Neuronal stem cell (in vitro differentiated cells): ENCODE measurements at places on chromosomes 5 and 9.

- DNase-seq = no peak
These were observed 89.5 kb upstream of the GRIA1 start for GRCh38 chr5:153400931-153401330.

DNA sequence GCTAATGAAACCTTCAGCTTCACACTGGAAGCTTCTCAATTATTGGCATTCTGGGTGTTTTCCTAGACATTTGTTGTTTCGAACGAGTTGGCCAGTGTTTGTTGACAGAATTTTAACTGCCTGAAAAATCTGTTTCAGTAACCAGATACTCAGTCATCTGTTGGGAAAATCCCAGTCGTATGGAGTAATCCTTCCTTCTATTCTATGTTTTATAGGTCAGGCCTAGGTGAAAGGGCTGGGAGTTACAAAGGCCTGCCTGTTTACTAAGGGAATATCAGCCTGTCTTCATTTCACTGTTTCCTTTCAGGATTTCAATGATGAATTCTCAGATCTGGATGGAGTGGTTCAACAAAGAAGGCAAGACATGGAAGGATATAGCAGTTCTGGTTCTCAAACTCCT lies 59.9 kb downstream of the GRAMD2B start:
- DNase-seq = no peak

DNA sequence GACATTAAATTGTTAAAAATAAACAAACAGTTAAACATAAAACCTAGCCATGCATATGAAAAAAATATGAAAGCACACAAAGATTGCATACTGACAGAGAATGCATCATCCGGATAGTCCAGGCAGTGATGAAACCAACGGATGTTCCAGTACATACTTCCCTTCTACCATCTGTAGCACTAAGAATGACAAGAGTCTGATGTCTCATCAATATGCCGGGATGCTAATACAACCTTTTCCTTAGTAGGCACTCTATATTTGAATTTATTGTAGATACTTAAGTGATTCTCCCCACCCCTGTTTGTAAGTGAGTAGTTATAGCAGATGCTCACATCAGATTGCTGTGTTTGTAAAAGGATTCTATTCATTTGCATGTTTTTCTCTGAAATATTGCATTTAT lies 571.2 kb upstream of the WWC1 start:
- no peak for DNase-seq

GRCh38 chr5:92850886-92851285 lies 730.1 kb downstream of the NR2F1-AS1 start:
- no peak for DNase-seq

DNA sequence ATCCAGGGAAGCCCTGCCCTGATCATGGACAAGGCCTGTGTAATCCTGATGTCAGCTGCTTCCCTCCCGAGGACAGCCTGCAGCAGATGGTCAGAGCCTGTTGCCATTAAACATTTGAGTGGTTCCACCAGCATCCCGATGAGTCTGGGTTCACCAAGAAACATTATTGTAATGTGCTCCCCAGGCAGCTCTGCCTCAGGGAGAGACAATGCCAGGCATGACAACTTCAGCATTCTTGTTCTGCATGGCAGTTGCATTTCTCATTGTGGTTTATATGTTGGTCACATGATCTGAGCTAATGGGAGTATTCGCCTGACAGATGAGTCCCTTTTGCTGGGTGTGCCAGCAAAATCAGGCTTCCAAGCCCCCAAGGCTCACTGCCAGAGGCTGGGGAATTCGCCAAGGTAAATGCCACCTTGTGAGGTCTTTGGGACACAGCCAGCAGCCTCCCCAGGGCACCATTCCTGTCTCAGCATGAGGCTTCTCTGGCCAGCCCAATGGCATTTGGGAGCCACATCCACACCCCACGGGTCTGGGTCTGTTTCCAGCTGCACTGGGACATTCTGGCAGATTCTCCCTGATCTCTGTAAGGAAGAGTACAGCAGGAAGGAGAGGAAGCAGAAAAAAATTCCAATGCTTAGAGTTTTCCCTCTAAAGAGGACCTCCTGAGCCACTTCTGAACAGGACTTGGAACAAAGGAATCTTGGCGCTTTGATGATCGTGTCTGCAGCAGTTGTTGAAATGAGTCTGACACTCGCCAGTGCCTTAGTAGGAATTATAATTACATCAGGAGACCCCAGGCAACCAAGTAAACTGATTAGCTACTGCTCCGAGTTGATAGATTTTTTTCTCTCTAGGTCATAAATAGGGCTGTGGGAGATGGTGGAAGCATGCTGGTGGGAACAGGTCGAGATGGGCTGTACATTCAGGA lies 18.7 kb downstream of the KCNIP1 start:
- no peak for DNase-seq

DNA sequence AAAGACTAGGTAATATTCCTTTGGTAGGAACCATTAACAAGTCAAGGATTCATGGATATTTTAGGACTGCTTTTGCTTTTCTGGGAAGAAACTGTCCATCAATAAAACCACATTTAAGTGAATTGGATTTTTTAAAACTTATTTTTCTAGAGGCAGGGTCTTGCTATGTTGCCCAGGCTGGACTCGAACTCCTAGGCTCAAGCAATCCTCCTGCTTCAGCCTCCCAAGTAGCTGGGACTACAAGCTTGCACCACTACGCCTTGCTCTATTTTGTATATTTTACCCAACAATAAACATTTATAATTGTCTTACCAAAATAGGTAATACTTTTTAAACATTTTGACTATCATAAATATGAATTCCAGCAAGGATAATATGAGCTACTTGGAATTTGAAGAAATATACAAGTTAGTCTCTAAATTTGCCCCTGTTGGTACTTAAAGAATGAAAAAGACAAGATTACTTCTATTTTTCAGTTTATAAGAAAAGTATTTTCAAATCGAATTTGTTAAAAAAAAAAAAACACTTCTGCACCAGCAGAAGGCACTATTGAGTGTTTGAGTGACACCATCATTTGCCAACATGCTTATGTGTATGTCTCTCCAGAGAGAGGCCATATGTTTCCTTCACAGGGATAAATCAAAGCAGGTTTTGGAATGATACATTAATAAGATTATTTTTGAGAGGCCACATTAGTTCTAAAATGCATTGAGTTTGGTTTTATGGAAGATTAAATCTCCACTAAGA lies 60.0 kb upstream of the CARTPT start:
- no peak for DNase-seq

DNA sequence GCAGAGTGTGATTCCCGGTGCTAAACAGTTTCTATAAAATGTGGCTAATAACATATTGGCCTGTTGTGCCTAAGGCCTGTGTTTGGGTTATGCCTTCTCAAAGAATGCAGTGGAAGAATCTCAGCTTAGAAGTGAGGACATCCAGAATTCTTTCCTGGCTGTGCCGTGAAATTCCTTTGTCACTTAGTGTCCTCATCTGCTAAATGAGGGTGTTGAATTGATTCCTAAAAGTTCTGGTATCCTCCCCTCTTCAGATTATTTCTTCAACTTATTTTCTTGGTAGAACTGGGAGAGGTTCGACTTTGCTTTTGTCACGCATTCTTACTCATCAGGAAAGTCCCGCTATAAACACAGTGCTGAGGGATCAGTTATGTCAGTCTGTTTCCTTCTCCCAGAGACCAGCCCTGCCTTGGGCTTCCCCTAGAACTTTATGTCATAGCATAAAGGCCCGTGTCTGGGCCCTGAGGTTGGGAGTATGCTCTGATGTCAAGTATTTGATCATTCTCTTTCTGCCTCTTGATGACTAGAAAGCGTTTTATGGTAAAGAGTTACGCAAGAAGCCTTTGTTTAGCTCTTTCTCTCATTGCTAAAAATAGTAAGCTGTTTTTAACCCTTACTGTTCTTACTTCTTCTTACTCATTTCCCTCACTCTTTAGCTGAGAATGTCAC lies 29.5 kb downstream of the MTAP start:
- no peak for DNase-seq

GRCh38 chr5:16043349-16043965 lies 136.1 kb downstream of the MARCHF11 start:
- DNase-seq = no peak

DNA sequence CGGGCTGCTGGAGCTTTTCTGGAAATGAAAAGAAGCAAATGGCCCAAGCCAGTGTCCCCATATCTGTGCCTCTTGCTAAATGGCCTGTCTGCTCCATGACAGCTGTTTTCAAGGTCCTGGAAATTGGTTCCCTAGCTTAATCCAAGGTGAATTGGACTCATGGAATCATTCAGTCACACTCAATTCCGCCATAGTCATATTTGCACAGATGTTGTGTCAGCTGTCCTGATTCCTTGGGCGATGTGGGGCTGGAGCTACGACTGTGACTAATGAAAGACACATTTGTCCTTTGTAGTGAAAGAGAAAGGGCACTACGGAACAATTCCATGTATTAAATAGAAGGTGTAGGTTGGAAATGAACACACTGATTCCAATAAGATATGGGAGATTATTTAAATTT lies 102.9 kb upstream of the MEGF10 start:
- no peak for DNase-seq

DNA sequence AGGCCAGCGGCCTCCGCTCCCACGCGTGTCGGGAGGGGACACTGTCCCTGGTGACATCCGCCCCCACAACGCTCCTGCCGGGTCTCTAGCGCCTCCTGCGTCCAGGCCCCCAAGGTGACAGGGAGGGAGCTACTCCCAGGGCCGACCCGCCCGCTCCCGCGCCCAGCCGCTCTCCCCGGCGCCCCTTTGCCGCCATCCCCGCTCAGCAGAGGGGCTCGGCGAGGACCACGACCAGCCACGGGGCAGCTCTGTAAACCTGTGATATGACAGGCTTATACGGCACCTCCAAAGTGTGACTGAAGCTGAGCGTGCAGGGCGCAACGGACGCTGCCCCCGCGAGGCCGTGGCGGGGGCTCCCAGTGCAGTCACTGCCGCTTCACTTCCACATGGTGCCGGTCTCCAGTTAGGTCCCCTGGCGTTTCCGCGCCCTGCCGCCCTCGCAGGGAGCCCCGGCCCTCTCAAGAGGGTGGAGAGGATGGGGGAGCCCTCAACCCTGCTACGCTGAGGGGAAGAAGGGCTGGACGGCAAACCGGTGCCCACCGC lies 978 bp upstream of the ADCY2 start:
- DNase-seq = peak; percentile 23

DNA sequence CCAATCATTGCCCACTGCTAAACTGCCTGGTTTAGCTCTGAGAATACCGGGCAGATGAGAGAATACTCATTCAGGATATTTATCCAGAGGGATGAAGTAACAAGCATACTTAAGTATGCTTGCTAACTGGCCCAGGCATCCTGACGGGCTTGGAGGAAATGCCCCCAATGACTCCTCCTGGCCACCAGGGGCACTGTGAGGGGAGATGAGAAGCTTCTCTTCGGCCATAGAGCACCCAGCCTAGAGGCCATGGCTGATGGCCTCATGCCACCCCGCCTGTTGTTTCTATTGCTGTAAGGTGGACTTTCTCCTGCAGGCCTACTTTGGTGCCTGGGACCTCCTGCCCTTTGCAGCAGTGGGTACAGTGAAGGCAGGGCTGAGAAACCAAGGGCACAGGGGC lies 134.5 kb upstream of the FSTL4 start:
- no peak for DNase-seq

DNA sequence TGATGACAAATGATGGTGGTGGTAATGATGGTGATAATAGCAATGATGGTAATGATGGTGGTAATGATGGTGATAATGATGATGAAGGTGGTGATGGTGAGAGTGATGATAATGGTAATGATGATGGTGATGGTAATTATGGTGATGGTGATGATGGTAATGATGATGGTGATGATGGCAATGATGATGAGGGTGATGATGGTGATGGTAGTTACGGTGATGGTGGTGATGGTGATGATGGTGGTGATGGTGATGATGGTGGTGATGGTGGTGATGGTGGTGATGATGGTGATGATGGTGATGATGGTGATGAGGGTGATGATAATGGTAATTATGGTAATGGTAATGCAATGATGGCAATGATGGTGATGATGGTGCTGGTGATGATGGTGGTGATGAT lies 91.1 kb downstream of the DAP start:
- no peak for DNase-seq

DNA sequence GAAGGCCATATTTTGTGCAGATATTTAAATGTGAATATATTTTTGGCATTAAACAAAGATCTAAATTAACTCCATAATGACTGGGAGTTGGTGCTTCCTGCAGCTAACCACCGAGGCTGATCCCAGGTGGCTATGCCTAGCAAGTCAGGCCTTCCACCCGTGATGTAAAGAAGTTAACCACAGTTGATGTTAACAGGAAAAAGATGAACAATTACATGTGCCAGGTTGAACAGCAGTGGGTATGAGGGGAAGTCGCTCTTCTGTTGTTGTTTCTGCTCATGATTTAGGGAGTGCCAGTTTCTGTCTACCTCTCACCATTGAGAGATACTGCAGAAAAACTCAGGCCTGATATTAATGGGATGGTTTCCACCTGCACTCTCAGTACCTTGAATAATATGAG lies 334.3 kb downstream of the EBF1 start:
- DNase-seq = no peak

- DNase-seq = no peak
These were observed 45.2 kb upstream of the NEURL1B start for GRCh38 chr5:172595596-172596455.

DNA sequence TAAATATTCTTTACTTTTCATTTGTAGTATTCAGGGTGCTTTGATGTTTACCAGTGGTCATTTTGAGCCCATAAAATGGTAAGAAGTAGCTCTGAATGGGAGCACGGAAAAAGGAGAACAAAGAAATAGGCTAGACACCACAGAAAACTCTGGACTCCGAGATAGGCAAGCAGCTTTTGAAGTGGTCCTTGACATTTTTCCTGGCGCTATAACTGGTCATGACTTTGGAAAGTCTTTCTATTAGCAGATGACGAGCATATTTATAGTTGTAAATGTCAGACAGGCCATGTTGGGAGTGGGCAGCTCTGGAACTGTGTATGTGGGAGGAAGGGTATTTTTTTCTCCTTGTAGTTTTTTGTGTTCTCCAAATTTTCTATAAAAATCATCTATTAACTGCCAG lies 126.1 kb upstream of the POC5 start:
- DNase-seq = no peak

GRCh38 chr9:88017096-88017495 lies 42.8 kb upstream of the CDK20 start:
- no peak for DNase-seq

DNA sequence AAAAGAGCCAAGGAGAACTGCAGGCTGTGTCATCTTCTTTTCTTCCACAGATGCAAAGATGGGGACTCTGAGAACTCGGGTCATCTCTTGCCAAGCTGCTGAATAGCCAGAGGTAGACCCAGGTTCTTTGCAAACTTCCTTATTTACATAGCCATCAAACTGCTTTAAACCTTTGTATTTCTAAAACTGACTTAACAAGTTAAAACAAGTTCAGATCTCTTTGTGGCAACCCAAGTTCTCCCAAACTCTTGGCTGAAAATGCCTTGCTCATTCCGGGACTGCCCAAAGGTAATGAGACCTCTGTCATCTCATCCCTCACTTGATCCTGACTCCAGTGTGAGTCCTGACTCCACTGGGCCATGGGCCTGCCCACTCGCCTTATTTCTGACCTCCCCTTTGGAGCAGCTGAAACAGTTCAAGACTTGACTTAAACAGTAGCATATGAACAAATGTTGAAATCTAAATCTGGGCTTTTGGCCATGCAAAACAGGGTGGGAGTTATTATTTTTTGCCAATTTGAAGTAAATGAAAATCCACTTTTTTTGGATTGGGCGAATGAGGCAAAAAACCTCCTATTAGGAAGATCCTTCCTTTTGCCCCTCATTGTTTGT lies 50.6 kb downstream of the FBXL7 start:
- no peak for DNase-seq
